GM12891 (cell line): ENCODE measurements at places on chromosomes 16 and 17.

DNA sequence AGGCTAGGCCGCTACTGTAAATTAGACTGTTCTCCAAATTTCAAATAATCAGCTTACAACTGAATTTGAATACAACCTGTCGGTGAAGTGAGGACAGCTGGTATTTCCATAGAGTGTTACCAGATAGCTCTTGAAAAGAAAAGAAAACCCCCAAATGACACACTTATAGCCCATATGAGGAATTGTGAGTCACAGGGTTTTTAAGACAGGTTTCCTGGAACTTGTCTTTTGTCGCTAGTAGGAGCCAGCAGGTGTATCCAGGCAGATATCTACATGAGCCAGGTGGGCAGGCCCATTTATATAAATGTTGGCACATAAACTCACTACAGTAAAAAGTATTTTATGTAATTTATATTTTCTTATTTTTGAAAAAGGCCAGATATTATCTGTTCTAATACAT lies 24.0 kb downstream of the TNRC6A start:
- DNase-seq: no peak

DNA sequence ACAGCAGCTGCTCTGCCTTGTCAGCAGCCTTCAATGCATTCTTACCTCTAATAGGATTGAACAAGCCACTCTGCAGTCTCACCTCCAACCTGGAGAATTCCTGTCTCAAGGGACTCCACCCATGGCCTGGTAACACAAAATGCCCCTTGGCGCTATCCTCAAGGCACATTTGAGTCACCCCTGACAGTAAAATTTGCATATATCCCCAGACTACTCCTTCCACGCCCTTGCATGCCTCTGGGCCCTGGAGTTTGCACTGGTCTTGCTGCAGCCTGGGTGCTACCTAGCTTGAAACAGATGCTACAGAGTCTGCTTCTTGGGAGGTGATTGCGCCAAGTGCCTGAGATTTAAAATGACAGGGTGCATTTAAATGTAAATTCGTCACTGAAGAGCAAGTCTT lies 391.4 kb upstream of the MAF start:
- no peak for DNase-seq

GRCh38 chr17:564526-565065 lies 150.0 kb downstream of the VPS53 start:
- no peak for DNase-seq

DNA sequence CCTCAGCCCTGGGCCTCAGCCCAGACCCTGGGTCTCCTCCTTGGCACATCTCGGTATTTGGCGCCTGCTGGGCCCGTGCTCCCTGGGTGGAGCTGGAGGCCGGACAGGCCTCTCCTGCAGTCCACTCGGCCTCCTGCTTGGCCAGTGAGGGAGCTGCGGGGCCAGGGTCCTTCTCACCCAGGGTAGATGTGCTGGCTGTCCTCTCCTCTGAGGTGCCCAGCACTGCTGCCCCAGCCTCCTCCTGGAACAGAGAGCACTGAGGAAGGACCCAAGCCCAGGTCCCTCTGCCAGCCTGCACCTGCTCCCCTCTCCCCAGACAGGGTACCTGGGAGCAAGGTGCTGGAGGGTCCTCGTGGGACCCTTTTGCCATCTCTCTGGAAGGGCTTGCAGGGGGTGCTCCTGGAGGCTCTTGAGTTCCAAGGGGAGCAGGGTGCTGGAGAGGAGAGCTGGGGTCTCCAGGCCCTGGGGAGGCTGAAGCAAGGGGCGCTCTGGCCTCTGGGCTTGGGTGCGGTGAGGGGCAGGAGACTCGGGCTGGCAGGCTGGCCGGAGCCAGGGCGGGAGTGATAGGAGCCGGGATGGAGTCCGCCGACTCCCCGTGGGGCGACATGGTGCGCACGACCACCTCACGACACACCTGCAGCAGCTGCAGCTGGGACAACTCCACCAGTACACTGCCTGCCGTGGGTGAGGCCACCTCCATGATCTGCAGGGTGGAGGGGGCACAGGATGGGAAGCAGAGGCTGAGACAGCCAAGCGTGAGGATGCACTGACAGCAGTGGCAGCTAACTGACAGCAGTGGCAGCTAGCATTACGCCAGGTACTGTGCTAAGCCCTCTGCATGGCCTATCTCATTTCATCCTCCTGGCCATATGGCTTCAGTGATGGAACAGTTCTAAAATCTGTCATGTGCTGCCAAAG lies 17.8 kb downstream of the TSPOAP1 start:
- DNase-seq: peak; percentile 14

GRCh38 chr16:54000361-54000760 lies 286.2 kb downstream of the IRX3 start:
- DNase-seq: no peak

DNA sequence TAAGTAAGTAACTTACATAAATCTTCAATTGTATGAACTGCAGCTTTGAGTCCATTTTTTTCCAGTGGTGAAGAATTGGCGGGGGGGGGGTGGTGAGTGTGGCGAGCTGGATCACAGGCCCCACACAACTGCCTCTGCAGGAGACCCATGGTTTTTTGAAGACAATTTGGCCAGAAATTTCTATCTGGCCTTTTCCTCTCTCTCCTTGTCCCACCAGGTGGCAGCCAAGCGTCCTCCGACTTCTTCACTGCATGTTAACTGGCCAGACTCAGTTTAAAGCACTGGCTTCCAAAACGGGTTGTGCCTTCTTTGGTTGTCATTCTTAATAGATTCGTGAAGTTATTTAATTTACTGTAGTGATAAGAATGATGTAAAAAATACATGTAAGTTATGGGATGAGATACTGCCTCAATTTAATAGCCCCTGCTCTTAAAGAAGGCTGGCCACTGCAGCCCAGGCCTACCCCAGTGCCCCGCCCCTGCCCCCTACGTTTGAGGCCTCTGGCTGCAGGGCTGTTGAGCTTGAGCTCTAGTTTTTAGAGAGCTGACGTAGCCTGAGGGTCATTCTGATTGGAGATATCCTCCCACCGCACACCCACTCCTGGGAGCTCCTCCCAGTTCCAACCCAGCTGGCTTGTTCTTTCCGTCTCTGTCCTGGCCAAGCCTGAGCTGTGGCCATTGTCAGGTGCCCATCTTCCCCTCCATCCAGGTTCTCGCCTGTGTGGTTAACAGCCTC lies 36.4 kb downstream of the AKAP1 start:
- DNase-seq: no peak

DNA sequence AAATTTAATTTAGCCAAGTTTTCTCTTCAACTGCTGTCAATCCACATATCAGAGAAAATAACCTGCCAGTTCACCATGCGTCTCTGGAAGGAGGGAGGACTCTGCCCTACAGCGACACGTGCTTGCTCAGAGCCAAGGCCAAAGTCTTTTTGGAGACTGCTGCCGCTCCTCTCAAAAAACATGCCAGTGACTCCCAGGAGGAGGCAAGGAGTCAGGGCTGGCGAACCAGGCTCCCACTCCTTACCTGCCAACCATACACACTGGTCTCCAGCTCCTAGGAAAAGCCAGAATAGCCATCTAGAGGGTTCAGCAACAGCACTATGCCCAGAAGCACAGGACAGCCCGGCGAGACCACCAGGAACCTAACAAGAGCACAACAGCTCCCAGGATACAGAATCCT lies 73.0 kb downstream of the ANKRD11 start:
- no peak for DNase-seq

- DNase-seq: peak; percentile 100
Observed at GRCh38 chr17:75516255-75516618, at the start of gene TSEN54. TSS of gene TSEN54 (plus strand) at chr17:75516528. CDS start at chr17:75516561, 33 bp downstream.

GRCh38 chr17:44759086-44759915 lies 513 bp downstream of the ADAM11 start:
- DNase-seq: peak; percentile 53

DNA sequence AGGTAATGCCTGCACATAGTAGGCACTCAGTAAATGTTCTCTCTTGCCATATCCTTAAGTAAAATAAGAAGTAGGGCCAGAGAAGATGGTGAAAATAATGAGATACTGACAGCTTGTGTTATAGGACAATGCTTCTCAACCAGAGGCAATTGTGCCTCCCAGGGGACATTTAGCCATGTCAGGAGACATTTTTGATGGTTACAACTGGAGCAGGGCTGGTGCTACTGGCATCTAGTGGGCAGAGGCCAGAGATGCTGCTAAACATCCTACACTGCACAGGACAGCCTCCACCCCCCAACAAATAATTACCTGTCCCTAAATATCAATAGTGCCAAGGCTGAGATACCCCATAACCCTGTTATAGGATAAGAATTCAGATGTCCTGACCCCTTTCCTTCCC lies 1.7 kb downstream of the RAD51D start:
- DNase-seq: no peak

DNA sequence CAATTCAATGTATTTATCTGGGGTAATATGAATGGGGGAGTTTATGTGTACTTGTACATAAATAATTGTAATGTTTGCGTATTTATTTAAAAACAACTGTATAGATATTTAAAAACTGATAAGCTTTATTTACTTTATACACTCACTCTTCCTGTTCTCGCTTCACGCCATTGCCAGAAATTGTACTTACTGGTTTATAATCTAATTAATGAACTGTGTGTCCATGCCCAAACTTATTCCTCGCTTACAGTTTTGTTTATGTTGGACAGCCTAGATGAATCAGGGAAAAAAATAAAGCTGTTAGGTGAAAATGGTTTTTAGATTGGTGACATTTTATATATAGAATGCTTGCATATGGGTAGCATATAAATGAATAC lies 30.8 kb downstream of the AATF start:
- no peak for DNase-seq

DNA sequence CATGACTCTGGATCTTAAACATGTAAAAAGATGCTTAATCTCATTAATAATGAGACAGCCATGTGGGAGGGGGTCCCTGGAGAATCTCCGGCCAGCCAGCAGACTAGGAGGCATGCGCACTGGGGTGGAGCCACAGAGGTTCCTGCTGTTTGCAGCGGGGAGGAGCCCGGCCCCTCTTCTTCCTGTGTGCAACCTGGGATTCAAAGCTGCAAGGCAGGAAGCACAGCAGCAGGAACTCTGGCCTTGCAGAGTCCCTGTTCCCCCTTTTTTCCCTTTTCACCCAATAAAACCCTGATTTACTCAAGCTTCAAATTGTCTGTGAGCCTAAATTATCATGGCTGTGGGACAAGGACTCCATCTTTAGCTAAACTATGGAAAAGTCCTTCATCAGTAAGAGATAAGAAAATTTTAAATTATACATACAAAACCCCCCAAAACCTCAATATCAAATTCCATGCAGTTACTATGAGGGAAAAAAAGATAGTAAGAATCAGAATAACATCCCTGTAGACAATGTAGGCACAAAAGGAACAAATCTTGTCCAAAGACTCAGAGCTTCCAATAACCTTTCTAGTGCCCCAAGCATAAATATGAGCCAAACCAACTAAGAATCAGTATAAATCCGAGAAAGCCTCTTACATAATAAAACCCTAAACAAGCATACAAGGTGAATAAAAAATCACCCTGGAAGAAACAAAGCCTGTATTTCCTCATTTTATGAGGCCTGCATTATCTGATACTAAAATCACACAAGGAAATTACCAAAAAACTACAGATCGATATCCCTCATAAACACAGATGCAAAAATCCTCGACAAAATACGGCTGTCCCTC lies 12.1 kb downstream of the CFDP1 start:
- no peak for DNase-seq
